Effector CD8-positive, alpha-beta T cell (primary cell): ENCODE measurements at places on chromosomes 16 and 17.

GRCh38 chr17:14320734-14321475, 20.0 kb downstream of the HS3ST3B1 start:
- DNase-seq, result no peak

DNA sequence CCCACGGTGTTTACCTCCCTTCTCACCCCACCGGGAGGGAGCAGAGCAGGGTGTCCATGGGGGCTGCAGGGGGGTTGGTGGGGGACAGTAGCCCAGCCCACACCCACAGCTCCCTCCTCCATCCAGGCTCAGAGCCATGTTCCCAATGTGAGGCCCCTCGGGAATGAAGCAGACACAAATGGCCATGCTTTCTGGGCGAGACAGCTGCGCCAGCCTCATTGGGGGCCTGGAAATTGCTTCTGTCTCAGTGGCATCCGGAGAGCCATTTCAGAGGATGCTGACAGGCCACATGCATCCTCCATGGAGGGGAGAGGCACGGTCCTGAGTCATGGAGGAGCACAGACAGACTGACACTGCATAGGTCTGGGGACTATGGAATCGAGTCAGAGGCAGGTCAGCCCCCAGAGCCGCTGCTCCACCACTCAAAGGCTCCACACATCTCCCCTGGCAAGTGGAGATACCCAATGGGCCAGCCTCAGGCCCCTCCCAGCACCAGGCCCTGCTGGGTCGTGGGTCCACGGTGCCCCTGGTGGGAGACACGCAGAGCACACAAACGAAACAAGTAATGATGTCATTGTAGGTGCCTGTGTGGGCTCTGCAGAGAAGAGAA, 59.6 kb upstream of the ENPP7 start:
- no peak for DNase-seq

DNA sequence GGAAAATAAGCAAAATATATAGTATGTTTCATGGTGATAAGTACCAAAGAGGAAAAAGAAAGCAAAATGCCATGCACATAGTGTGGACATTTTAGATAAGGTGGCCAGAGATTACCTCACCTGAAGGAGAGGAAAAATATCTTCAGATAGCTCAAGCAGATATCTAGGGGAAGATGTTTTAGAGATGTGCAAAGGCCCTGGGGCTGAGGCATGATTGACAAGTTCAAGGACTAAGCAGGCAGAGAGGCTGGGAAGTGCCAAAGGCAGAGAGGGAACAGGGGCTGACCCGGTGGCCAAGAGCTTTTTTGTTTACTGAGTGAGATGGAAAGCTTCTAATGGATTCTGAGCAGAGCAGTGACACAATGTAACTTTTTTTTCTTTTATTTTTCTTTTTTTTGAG, 4.4 kb upstream of the MT4 start:
- no peak for DNase-seq

GRCh38 chr17:48841395-48841831, 10.6 kb downstream of the CALCOCO2 start:
- DNase-seq, result no peak

DNA sequence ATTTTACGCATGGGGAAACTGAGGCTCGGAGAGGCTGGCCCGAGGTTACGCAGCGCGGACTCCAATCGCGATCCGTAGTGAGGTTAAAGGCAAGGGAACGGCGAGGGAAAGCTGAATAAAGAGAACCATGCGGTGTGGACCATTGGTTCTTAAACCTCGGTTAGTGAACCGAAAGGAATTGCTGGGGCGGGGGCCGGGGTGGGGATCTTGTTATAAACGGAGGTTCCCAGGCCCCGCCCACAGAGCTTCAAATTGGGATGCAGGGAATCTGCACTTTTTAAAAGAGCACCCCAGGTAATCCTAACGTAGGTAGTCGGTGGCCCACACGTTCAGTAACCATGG, 524 bp downstream of the IQCK start:
- DNase-seq, result peak; percentile 1

DNA sequence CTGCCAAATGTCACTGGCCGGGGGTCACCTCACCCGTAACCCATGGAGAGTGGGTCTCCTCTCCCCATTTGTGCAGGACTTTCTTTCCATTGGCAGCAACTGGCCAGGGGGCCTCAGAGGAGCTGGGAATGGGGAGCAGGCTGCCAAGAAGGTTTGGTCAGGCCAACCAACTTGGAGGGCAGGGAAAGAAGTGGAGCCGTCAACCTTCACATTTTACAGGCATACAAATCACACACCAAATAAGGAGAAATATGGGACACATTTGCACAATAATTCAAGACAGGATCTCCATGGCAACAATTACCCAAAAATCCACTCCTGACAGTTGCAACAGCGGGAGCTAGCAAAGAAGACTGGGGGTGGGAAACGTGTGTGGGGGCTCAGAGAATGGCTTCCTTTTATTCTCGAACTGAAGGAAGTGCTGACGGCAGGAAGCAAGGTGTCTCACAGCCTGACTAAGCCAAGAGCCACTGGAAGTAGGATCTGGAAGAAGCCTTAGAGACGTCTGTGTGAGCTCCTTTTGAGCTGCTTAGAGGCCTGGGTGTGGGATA, 20.9 kb downstream of the RPRML start:
- no peak for DNase-seq

- DNase-seq, result no peak
These were observed 4.4 kb upstream of the ARMC7 start for GRCh38 chr17:75105126-75106080.

DNA sequence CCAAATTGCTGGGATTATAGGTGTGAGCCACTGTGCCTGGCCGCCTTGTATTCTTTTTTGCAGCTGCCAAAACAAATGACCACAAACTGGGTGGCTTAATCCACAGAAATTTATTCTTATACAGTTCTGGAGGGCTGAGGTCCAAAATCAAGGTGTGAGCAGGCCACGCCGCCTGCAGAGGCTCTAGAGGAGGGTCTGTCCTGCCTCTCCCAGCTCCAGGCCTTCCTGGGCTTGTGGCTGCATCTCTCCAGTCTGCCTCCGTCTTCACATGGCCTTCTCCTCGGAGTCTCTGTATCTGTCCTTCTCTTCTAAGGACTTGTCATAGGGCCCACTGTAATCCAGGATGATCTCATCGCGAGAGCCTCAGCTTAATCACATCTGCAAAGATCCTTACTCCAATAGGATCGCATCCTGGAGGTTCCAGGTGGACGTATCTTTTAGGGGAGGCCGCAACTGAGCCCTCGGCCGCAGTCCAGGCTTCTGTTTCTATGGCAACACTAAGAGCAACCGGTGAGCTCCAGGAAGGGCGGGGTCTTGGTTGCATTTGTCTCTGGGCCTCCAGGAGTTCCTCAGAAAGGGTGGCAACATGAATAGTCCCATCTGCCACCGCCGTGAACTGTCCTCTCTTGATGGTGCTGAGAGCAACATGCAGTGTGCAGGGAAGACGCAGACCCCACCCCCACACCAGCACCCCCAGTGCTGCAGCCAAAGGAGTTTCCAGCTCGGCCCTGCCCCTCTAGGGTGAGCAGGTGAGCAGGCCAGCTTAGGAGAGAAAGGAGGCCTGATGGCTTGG, 29.5 kb upstream of the CREBBP start:
- no peak for DNase-seq

GRCh38 chr16:56332464-56333079, 92.8 kb downstream of the AMFR start:
- DNase-seq, result no peak

DNA sequence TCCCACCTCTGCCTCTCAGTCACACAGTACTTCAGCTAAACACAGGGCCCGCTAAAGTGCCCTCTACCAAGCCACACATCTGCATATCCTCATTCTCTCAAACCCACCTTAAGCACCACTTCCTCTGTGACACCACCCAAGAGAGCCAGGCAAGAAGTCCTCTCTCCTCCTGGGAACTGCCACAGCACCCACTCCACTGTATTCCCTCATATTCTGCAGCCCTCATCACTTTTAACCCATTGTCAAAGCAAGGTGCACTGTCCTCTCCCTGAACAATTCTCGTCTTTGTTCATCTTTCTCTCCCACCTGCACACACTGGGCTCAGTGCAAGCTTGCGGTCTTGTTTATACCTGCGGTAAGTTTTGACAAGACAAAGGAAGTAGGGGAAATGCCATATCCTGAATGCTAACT, 13.6 kb downstream of the CHD9 start:
- DNase-seq, result no peak

DNA sequence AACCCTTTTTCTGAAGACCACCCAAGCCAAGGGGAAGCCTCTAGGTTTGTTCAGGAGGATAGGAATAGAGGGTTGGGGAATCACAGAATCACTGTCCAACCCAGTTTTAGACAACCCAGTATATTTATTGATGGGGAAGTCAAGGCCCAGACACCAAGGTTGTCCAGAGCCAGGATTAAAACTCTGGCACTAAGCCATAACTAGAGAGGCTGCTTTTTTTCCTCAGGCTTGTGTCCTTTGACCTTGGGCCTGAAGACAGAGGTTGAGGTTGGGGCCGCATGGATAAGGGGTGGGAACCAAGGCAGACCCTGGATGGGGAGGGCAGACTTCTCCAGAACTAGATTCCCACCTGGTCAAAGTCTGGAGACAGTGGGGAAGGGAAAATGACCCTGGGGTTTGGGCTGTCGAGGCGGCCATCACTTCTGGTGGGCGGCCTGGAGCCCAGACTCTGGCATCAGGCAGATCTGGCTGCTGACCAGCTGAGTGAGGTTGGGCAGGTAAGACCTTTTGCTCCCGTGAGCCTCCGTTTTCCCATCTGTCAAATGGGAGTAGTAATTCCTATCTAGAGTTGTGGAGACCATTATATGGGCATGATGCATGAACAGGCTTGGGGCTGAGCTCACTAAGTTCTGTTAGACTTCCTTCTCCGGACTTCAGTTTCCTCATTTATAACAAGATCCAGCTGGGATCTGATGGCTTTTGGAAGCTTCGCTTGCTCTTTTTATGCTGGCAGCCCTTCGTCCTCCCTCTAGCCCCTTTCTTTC, 17.9 kb downstream of the IGFBP4 start:
- no peak for DNase-seq

GRCh38 chr16:88116121-88116520, 164.9 kb downstream of the BANP start:
- DNase-seq, result no peak

DNA sequence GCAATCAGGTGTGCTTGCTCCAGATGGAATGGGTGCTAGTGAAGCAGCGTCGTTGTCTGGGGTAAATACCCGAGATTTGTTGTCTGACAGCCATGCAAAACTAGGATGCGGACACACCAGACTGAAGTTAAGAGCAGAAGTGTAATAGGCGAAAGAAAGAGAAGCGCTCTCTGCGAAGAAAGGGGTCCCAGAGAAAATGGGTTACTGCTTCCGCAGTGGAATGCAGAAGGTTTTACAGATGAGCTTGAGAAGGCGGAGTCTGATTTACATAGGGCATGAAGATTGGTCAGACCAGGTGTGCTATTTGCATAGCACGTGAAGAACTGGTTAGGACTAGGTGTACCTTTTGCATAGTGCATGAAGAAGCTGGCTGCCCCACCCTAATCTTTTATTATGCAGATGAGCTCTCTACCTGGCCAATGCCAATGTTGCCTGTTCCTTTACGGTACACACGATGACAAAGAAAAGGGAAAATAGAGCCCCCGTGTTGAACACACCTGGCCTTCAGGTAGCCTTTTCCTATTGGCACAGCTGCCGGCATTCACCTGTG, 32.0 kb upstream of the SNN start:
- no peak for DNase-seq
